ENCODE measurements at places on chromosomes 16 and 17.

- peak; percentile 40 for DNase-seq
Observed at GRCh38 chr16:57999971-58000705, at the start of gene ZNF319. Gene ZNF319 (minus strand): TSS chr16:58000672. CDS start chr16:57998265, 2,407 bp downstream.

- DNase-seq = no peak
Observed at GRCh38 chr16:67537270-67537635, 8.6 kb downstream of the RIPOR1 start.

DNA sequence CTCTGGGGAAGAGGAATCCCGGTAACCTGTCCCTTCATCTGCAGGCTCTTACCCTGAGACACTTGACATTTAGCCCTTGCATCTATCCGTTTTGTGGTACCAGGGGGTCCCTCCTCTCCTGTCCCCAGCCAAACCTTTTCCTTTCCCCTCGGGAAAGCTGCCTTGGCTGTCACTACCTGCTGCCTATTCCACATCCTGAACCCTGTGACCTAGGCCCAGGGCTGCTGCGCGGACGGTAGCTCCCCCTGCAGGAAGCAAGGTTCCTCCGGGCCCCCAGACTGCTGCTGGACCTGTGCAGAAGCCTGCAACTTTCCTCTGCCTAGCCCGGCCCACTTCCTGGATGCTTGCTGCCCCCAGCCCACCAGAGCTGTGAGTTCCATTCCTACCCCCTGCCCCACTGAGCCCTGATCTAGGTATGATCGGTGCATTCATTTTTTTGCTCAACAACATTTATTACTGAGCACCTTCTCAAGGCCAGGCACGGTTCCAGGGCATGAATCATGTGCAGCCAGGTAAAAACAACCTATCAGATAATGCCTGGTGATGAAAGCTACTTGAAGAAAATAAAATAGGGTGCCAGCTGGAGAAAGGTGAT, 10.5 kb upstream of the ALDOA start:
- DNase-seq = peak; percentile 58

GRCh38 chr16:50068550-50068949, 2.8 kb downstream of the HEATR3 start:
- no peak for DNase-seq

GRCh38 chr17:80827646-80828643, 163.7 kb upstream of the CHMP6 start:
- peak; percentile 50 for DNase-seq

GRCh38 chr16:23902748-23903414, 67.1 kb downstream of the PRKCB start:
- no peak for DNase-seq

GRCh38 chr16:49899991-49900695, 44.2 kb upstream of the ZNF423 start:
- DNase-seq = no peak

- no peak for DNase-seq
Observed at GRCh38 chr17:41492771-41493170, 3.1 kb upstream of the KRT36 start.

GRCh38 chr17:48611681-48612455, 1.1 kb upstream of the HOXB7 start:
- no peak for DNase-seq

DNA sequence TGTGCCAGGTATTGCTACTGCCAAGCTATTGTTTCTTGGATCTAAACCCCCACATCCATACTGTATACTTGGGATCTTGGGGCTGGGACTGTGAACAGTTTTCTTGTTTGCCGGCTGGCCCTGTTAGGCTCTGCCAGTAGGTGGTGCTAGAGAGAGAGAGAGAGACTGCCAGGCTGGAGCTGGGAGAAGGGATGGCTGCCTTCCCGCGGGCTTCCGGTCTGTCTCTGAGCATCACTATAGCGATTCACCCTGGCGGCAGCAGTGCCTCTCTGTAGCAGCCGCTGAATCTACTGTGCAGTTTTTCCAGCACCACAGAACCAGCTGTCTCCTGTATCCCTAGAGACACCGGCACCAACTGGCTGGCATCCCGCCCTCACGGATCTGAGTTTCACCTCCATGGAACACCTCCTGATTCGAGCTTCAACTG, 201.2 kb downstream of the UTP18 start:
- DNase-seq = peak; percentile 80

DNA sequence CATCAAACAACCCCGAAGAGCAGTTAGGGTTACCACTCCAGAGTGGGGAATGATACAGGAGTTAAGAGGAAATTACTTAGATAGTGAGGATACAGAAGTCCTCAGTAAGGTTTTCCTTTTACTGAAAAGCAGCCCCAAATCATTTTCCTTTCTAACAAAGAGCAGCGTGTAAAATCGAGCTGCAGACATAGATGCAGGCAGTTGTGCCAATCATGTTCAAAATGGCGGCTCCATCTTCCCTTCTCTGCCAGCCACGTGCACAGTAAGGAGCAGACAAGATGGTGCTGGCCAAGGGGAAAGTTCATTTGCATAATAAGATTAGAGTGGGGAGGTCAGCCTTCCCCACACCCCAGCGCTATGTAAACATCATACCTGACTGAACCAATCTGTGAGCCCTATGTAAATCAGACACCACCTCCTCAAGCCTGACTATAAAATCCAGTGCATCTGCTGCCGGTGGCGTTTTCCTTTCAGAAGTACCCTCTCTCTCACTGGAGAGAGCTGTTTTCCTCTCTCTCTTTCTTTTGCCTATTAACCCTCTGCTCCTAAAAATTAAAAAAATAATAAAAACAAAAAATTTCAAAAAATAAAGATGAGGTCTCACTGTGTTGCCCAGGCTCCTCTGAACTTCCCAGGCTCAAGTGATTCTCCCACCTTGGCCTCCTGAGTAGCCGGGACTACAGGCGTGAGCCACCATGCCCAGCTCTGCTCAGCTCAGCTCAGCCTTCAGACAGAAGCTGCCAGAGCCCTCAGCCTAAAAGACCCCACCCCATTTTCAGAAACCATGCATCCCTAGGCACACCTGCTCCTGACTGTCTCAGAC, 2.6 kb upstream of the SRL start:
- DNase-seq = peak; percentile 86

DNA sequence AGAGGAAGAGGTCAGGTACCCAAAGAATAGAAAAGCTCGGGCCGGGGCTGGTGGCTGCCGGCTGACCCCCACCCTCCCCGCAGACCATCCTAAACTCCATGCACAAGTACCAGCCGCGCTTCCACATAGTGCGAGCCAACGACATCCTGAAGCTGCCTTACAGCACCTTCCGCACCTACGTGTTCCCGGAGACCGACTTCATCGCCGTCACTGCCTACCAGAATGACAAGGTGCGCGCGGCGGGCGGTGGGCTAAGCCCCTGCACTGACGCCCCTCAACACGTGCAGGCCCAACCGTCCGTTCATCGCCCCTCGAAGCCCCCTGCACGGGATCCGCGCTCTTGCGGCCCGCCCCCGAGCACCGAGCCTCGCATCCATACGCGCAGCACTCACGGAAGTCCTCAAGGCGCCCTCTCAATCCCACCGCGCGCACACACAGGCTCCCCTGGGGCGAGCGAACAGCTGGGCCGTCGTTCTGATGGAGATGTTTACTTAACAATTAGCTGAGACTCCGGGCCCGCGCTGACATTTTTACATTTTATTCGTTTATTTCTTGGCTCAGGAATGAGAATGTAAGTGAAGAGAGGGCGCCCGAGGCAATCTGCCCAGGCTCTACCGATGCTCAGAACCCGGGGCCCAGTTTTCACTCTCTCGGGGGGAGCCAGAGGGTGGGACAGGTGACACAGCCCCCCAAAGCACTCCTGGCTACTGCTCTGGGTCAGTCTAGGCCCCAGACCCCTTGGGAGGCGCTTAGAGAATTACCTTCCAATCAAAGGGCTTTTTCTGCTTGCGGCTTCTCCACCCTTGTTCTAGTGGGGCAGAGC, 3.5 kb downstream of the TBX2 start:
- DNase-seq = peak; percentile 89

DNA sequence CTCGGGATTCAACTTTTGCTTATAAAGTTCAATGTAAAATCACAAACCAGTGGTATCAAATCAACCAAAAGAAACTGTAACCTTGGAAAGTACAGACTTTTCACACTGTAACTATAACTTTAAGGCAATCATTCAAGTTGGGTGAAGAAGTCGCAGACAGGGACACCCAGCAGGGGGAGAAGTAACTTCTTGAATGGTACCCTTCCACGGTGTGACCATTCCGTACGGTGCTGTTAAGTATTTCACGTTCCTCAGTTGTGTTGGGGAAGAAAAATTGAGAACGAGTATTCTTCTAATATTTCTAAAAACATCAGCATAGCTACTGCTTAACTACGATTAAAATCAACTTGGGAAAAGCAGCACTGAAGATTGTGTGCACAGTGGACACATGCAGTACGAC, 55.8 kb downstream of the MYH10 start:
- DNase-seq = no peak

GRCh38 chr16:71709229-71709781, 15.2 kb downstream of the PHLPP2 start:
- no peak for DNase-seq

- DNase-seq = peak; percentile 92
Observed at GRCh38 chr16:68417711-68418301, 30.5 kb downstream of the SMPD3 start.

DNA sequence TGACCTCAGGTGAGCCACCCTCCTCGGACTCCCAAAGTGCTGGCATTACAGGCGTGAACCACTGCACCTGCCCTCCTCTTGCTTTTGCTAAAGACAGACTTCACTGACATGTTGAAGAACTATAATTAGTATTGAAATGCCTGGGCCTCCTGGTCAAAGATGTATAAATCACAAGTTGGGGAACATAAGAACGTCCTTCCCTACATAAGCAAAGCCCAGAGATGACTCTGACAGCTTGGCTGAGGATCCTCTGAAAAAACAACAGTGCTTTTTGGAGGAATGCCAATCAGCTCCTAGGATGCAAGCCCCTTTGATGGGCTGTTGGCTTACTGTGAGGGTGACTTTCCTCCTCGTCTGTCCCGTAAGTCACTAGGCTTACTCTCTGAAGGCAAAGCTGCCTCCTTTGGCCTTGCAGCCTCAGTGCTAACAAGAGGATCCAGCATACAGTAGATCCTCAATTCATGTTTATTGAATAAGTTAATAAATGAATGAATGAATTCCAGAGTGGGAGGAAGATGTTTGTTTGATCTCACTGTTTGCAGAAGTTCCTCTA, 6.3 kb downstream of the APOH start:
- DNase-seq = no peak

DNA sequence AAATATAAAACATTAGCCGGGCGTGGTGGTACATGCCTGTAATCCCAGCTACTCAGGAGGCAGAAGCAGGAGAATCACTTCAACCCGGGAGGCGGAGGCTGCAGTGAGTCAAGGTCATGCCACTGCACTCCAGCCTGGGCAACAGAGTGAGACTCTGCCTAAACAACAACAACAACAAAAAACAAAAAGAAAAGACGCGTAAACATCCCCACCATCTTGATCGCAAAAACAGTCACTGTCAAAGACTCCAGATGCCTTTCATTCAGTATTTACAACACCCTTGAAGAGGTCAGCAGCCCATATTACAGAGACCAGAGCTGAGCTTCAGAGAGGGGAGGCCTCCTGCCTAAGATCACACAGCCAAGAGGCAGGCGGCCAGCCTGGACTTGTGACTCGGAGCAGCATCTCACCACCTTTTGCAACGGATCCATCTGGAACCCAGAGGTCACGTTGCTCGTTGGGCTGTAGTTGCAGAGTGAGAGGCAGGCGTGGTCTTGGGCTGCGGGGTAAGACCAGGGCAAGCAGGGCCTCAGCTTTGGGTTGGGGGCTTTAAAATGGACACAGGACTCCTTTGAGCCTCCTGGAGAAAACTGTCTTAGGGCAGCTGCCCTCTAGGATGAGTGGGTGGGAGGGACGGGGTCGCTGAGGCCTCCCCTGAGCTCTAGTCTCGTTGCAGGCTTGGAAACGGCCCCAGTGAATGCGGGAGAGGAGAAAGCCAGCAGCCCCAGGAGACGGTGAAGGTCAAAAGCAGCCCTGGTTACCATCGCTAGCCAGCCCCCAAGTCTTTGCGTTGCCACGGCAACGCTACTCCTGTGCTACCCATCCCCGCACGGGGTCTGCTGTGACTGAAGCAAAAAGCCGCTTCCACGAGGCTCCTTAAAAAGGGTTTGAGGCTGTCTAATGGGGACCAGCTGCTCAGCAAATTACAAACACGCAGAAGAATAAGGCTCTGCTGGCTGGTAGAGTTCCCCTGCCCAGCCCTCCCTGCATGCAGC, 26.1 kb downstream of the LGALS3BP start:
- no peak for DNase-seq

DNA sequence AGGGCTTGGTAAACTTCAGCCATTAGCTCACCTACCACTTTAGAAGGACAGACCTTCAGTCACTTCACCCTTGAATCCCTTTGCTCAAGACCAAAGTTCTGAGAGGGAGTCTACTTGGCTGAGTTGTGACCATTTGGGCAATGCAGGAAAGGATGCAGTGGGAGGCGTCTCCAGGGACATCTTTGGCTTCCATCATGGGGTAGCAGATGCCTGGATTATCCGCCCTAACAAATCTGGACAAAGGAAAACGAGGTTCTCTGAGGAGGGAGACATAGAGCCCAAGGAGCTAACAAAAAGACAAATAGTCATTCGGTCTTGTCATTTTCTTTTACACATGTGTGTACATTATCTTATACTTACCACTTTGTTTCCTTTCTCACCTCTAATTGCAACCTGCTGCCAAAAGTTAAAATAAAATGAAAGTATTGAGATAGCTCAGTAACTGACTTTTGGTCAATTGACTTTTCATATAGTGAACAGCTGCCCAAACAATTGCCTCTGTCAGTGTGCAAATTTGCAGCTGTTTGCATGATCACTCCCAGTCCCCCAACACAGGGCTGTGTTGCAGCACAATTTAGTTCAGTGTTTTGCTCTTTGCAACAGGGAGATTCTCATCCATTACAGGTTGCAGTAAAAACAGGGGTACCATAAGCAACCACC, 108.9 kb upstream of the EEF2KMT start:
- DNase-seq = no peak

DNA sequence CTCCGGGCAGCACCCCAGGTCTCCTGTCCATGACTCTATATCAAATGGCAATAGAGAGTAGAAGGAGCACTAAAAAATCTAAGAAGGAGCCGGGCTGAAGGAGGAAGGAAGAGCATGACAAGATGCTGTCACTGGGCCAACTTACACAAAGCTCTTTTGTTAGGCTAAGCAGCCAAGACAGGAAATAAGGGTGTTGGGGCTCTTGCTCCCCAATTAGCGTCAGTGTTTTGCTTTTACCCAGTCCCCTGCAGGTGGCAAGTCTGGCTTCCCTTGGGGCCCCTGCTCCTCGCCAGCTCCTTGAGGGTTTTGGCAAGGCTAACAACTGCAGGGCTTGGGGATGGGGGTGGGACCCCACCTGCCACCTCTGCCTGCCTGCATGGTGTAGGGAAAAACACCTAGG, 120.5 kb downstream of the CCT6B start:
- DNase-seq = peak; percentile 29

- no peak for DNase-seq
Observed at GRCh38 chr16:25635454-25635853, 56.3 kb upstream of the HS3ST4 start.

All from NCI-H2171 (cell line).